Stimulated activated CD4-positive, alpha-beta T cell treated with anti-CD3 and anti-CD28 coated beads, Interleukin-12 subunit alpha, Interleukin-12 subunit beta, amount 100 ng/mL, for 48 hours (primary cell): ENCODE measurements at places on chromosomes 3 and 15.
A peak's percentile ranks its signal among the peaks of the same experiment; 100 is the strongest.

- no peak for DNase-seq
Observed at GRCh38 chr3:43162230-43163084, 56.6 kb upstream of the POMGNT2 start.

DNA sequence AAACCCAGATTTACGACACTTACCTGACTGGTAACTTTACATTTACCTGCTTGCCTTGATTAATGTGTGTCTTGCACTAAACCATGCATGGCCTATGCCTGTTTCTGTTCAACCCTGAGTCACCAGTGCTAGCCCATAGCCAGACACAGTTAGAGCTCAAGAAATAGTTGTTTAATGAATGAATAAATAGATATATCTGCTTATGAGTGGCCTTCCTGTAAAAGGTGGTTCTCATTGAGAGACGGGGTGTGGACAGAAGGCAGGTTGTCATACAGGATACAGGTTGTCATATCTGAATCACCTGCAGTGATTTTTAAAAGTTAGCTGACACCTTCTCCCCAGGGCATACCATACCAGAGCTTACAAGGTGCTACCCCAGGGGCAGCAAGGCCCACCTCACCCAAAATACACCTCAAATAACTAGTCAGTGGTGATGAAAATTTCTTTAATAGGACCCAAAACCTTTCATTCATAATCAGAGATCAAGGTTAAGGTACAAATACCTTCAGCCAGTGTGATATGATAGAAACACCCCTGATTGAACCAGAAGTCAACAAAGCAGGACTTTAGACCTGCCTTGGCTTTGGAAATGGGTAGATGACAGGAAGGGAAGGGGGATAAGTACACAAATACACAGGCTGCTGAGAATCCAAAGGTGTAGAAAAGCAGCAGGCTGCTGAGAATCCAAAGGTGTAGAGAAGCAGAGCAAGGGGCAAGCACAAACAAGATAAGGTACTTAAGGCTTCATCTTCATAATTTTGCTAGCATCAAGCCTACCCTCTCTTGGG lies 45.4 kb upstream of the TSC22D2 start:
- DNase-seq, result no peak

GRCh38 chr3:100157685-100158084 lies 43.4 kb upstream of the FILIP1L start:
- no peak for DNase-seq

DNA sequence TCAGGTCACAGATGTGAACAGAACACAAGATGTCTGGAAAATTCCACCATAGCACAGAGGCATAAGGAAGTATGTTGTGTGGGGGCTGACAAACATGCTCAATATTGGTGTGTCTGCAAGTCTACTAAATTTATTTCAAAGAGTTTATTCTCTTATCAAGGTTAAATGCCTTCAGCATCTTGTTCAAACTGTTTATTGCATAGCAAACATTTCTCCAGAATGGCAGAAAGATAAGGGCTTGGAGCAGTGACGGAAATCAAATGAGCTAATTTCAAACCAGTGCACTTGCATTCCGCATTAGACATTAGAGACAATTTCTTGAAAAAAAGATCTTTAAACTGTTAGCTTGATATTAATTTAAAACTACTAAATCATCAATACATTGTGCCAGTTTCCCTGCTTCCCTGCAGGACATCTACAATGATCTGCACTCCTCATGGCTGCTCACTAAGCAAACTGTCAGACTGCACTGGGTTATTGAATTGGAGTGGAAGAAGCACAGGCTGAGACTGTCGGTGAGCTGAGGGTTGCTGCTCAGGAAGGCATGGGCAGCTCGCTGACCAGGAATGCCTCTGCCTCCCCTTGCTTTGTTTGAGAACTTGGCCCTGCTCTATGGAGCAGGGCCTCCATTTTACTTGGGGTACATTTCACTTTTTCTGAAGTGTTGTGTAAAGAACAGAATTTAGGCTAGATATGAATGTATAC lies 89.4 kb downstream of the KCNAB1 start:
- DNase-seq, result no peak

- DNase-seq, result peak; percentile 48
Observed at GRCh38 chr3:51539291-51539941, 897 bp downstream of the RAD54L2 start.

DNA sequence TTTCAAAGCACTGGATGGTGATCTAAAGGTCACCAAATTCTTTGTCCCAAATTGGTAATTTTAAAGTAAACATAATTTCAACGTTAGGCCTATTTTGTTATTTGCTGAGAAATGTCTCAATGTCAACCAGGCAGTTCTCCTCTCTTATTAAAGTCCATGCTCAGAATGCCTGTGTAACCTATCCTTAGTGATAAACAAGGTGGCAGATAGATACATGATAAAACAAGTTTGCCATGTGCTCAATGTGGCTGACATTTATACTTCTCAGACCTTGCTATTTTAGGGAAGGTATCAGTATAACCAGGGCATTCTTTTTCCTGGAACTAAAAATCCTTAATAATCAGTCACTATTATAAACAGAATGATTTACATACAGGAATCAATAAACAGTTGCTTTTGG lies 8.5 kb downstream of the MBNL1 start:
- DNase-seq, result no peak

DNA sequence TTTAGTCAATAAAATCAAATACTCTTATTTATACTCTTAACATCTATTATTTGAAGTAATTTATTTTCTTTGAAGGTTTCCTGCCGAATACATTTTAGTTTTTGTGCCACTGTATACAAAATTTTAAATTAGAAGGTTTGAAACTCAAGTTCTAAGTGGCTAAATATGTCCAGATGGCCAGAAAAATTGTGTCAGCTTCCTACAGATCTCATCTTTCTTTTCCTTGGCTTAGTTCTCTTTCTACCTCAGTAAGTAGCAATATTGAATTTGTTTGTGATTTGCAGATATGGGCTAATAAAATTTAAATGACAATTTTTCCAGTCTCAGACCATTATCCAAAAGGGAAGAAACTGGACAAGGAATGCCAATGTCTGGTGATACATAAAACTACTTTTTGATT lies 452.1 kb downstream of the ROBO2 start:
- DNase-seq, result no peak

DNA sequence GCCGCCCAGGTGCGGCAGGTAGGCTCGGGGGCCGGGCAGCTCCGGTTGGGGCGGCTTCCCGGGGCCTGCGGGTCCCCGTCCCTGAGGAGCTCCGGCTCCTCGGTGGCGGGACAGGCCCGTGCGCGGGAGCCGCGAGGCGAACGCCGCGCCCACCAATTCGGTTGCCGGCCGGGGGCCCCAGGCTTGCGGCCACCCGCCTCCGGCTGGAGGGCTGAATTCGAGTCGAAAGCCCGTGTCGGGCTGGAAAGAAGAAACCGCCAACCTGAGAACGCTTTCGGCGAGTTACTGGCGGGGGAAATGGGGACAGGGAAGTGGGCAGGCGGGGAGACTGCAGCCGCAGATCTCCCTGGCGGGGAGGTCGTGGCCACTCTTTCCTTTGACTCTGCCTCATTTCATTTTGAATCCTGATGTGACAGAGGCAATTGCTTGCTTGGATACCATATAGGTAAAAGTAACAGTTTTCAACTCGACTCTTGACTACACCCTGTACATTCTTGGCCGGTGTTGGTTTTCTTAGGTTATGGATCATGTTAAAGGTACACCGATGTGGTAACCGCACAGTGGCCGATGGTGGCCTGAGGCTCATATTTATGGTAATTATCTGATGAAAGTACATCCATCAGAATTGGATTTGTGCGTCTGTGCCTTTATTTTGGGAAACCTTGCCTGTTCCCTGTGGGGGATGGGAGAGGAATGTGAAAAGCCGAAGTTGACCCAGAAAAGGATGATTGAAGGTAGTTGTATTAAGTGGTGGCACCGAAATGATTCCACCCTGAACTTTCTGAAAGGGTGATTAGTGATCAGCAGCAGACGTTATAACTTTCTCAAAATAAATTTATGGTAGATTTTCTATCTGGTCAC lies 1.7 kb downstream of the B3GNT5 start:
- DNase-seq, result no peak

- no peak for DNase-seq
Observed at GRCh38 chr3:195236076-195236798, 34.7 kb downstream of the XXYLT1 start.

GRCh38 chr3:161474741-161475140 lies 21.9 kb upstream of the OTOL1 start:
- DNase-seq, result no peak

DNA sequence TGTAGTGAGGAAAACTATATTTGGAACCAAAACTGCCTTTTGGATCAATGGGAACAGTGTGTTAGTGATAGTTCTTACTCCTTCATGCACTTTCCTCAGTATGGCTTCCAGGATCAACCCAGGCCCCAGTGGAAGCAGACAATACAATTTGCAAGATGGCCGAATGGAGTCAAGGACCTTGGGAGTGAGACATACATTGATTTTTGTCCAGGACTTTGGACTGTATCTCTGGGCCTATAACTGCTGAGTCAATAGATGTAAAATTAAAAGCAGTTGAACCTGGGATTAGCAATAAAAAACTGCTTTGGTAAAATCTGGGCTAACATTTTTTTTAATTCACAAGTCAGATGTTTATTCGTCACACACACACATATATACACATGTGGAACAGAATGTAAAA lies 1.8 kb downstream of the ARRDC4 start:
- no peak for DNase-seq

DNA sequence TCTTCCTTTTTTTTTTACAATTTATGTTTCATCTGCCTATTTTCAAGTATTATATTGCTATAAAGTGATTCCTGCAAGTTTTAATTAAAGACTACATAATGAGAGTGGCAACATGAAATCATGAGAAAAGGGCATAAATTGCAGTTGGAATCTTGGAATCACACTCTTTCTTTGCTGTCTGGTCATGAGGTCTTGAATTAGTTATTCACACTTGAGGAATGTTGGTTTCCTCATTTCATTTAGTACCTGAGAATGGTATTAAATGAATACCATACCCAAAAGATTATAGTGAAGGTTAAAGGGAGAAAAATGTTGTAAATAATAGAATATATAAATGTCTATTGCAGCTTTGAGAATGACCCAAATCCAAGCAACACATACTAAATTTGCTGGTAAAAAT lies 25.8 kb upstream of the CNTN3 start:
- no peak for DNase-seq

DNA sequence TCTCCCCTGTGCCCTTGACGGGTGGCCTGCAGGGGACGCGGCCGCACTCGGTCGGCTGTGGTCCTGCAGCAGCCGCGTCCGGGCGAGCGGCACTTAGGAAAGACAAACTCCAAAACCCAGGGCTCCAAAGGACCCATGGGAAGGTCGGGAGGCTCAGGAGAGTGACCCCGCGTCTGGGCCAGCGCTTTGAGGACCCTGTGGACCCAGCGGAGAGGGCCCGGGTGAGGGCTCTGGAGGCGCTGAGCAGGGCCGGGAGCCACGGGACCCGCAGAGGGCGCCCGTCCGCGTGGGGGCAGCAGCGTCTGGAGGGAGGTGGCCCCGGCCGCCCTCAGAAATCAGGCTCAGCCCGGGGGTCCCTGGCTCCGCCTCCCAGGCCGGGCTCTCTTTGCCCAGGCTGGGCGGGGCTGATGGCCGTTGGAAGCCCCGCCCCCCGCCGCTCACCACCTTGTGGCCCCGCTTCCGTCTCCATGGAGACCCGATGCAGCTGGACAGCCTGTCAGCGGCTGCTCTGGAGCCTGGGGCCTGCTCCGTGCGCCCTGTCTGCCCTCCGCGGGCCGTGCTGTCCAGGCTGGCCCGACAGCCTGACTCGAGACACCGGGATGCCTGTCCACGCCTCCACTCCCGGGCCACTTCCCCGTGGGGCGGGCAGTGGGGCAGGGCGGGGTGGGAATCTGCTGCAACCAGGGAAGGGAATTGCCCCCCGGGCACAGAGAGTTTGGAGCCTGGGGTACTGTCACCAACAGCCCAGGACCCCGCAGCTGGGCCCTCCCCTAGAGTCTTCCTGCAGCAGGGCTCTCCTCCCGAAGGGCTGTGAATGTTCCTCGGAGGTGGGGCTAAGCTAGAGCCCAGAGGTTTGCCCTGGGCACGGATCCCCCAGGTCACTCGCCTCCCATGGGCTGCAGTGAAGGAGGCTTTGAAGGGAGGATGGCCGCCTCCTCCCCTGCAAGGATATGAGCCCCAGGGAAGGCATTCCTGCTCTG lies 34.8 kb upstream of the RPL32 start:
- DNase-seq, result no peak

DNA sequence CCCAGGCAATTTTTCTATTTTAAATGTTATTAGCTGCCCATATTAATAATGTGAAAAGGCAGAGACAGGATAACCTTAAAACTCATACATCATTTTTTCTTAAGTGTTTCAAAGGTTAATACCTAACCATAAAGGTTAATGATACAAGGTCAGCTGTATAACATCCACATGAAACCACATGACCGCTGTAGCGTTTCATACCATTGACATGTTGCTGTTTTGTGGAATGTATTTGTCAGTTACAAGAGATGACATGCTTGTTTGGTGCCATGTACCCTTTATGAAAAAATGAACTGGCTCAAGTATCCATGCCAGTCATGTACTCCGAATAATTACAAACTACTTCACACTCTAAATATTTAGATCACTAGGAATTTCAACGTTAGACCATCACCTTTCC lies 207.4 kb downstream of the FMN1 start:
- no peak for DNase-seq

GRCh38 chr15:51874751-51875644 lies 45.5 kb downstream of the TMOD3 start:
- no peak for DNase-seq

- no peak for DNase-seq
Observed at GRCh38 chr15:77070180-77070494, 772 bp downstream of the TSPAN3 start.

- no peak for DNase-seq
Observed at GRCh38 chr3:62940771-62941563, 65.8 kb upstream of the CADPS start.

- DNase-seq, result no peak
Observed at GRCh38 chr3:145013931-145014330, 1042.3 kb downstream of the DIPK2A start.

GRCh38 chr3:171444001-171444690 lies 16.1 kb downstream of the TNIK start:
- DNase-seq, result no peak

GRCh38 chr3:52834871-52835501 lies at the start of gene MUSTN1:
Gene MUSTN1, minus strand, starts transcription at chr3:52835019. Its CDS starts 71 bp downstream, at chr3:52834948.
- DNase-seq, result no peak

GRCh38 chr15:85414495-85414894 lies 34.1 kb downstream of the AKAP13 start:
- DNase-seq, result no peak

GRCh38 chr3:13019243-13020095 lies 53.8 kb downstream of the IQSEC1 start:
- no peak for DNase-seq

GRCh38 chr3:146217324-146217723 lies 33.6 kb downstream of the PLSCR4 start:
- DNase-seq, result no peak

DNA sequence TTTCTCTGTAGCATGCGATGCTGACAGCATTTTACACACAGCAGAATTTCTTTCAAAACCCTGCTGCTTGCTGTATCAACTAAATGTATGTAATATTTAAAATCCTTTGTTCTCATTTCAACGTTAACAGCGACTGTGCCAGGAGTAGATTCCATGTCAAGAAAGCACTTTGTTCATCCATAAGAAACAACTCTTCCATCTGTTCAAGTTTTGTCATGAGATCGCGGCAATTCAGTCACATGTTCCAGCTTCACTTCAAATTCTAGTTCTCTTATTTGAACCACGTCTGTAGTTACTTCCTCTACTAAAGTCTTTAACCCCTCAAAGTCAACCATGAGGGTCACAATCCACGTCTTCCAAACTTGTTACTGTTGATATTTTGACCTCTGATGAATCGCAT lies 50.6 kb downstream of the SMARCC1 start:
- no peak for DNase-seq
